ENCODE measurements at places on chromosomes 16 and 17.

DNA sequence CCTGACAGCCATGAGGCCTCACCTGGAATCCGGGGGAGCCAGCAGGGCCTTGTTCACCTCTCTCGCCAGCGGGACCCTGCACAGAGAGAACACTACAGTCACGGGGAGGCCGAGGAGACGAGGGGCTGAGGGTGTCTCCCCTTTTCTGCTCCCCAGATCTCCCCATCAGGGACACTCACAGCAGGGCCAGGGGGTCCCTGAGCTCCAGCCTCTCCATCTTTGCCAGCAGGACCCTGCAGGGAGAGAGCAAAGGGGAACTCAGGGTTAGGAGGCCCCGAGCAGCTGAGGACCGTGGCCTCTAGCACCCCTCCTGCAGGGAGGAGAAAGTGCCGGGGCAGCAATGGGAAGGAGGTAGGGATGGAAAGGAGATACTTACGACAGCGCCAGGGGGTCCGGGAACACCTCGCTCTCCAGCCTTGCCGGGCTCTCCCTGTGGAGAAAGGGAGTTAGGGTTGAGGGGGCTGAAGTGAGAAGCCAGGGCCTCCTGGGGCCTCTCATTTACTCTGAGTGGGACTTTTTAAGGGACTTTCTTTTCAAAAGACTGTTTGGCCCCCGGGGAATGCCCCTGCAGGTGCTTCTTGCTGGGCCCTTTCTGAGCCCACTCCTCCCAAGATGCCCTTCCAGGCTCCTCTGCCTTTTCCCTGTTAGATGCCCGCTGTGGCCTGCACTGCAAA, 8.7 kb downstream of the COL1A1 start:
- no peak for DNase-seq

GRCh38 chr17:39404542-39405378, 3.3 kb upstream of the FBXL20 start:
- DNase-seq = no peak

- DNase-seq = no peak
Measured at GRCh38 chr16:75093598-75094540, 22.7 kb downstream of the LDHD start.

- no peak for DNase-seq
Measured at GRCh38 chr16:1204933-1205332, 20.1 kb downstream of the TPSG1 start.

DNA sequence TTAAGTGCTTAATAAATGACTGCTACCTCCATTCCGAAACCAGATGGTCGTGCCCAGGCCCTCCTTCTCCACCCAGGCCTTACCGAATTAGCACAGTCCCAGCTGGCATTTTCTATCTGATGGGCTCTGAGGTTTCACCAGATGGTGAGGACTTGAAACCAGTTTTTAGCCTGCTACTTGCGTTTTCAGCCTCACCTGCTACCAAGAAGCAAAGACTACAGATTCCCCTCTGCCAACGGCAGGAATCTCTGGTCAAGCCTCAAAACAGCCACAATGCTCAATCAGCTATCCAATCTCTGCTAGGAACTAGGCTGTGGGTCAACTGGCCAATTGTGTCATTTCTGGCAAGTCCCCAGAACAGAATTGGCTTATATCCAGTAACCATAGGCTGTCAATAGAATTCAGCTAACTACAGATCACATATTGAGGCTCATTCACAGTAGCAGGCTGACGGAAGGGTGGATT, 11.7 kb downstream of the PECAM1 start:
- no peak for DNase-seq

GRCh38 chr17:80599546-80600305, 55.1 kb downstream of the RPTOR start:
- DNase-seq = no peak

DNA sequence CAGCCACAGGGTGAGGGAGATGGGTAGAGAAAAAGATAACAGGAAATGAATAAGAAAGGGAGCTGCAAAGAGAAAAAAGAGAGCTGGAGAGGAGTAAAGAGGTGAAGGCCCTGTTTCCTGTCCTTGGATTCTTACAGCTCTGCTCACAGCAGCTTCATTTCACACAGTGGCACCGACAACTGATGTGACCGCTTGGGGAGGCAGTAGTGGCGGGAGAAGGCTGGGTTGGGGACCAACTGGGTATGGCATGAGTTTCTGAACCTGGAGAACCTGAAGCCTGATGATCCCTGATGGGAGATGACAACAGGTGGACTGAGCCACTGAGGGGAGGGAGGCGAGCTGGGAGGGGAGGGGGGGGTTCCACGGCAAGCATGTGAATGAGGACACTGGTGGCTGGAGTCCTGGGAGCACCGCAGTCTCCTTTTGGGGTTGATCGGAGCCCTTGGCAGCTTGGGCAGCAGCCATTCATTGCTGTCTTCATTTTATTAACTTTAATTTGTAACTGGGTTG, 34.3 kb upstream of the TOB1 start:
- no peak for DNase-seq

DNA sequence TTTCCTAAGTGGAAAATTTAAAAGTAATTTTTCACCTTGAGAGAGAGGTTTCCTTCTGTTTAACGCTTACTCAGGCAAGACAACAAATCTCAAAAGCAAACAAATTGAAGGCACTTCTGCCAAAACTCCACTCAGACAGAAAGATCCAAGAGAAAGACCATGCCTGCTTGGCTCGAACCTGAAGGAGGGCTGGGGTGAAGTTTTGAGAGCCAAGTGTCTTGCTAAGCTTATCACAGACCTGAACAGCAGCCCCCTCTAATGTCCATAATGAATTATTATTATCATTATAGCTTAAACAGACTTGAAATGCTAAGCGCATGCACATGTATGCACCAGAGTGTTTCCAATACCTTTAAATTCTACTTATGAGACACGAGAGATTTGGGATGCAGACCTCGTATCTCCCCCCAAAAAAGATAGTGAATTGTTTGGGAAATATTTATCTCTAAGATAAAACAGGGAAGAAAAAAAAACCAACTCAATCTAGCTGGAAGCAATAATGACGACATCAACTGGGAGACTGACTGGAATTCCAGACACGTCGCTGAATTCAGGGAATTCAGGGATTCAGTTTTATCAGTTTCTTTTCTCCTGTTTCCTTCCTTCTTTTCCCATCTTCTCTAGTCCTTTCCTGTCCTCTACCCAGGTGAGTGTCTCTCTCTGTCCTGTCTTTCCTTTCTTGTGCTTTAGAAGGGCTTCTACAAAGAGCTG, 473.2 kb downstream of the RBFOX1 start:
- DNase-seq = no peak

DNA sequence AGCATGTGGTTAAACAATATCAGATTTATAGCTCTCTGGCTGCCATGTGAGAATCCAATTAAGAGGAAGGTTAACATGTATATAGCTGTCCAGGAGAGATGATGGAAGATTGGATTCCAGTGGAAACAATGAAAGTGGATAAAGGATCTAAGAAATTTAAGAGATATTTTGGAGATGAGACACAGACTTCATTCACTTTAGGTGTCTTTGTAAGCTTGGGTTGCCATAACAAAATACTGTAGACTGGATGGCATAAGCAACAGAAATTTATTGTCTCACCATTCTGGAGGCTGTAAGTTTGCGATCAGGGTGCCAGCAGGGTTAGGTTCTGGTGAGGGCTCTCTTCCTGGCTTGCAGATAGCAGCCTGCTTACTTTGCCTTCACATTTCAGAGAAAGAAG, 155.9 kb upstream of the MYOCD start:
- DNase-seq = no peak

DNA sequence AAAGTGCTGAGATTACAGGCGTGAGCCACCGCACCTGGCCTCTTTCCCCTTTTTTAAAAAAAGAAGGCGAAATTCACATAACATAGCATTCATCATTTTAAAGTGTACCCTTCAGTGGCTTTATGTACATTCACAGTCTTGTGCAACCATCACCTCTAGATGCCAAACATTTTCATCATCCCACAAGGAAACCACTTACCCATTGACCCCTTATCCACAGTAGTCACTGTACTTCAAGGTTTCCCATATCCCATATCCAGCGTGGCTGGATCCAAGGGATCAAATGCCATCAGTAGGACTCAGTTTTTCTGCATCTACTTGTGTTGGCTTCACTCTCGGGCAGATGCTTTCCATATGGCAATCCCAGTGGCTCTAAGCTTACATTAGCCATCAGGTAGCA, 50.3 kb downstream of the BMERB1 start:
- DNase-seq = no peak

DNA sequence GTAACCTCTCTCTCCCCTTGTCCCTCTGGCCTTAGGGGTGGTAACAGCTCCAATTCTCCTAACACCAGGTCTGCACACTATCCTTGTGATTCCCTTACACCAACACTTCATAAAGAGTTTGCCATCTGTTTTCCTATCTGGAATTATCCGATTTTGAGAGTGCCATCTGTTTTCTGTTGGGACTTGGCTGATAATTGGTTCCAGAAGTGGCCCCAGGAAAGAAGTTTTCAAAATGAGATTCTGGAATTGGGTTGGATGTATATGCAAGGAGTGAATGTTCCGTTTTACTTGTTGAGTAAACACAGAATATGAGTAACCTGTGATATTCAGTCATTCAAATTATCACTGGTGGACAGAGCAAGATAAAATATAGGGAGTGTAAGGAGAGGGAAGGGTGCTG, 134.1 kb upstream of the HS3ST3A1 start:
- DNase-seq = no peak

DNA sequence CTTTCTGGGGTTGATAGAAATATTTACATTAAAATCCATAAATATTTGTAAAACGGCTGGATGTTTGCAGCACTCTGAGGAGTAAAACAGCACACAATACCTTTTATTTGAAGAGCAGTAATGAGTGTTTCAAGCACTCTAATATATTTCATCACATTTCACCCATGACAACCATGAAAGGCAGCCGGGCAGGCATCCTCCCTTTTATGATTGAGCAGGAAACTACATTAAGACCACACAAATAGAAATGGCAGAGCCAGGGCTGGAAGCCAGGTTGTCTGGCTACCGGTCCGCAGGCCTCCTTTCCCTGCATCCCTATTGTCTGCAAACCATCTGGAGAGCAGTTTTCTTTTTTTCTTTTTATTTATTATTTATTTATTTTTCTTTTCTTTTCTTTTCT, 23.1 kb upstream of the GPRC5C start:
- DNase-seq = no peak

GRCh38 chr17:73643852-73644144, 447 bp downstream of the SDK2 start:
- DNase-seq = no peak

- DNase-seq = no peak
Measured at GRCh38 chr17:20174588-20175265, 165.6 kb downstream of the SPECC1 start.

DNA sequence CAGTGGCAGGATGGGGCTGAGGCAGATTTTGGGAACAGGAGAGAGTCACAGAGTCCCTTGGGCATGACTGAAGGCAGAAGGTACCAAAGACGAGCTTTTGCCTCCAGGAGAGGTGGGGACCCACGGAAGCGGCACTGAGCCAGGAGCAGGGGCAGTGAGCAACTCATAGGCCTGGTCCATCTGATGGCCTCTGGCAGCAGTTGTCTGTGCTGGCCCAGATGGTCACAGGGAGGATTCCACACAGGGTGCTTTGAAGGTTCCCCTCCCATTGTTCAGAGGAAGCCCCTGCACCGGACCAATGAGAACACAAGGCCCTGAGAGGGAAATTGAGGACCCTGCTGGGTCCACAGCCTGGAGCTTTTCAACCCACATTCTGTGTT, 360.3 kb upstream of the TNRC6C start:
- DNase-seq = no peak

- DNase-seq = no peak
Measured at GRCh38 chr16:87490096-87490798, 2.6 kb downstream of the ZCCHC14 start.

DNA sequence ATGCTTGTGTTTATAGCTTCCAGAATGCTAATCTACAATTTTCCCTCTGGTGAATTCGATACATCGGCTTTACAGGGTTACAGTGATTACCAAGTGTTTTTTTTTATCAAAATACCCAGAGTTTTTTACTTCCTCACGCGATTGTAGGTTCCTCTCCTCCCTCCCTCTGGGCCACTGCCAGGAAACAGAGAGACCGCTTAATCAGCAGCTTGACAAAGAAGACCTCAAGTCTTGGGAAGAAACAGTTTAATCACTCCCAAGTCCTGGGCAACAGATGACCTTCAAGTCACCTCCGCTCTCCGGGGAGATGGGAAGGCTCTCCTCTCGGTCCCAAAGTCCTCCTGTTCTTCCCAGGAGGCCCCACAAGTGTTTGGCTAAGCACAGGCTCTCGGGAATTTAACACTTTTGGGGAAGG, 23.5 kb downstream of the SMTNL2 start:
- no peak for DNase-seq

- no peak for DNase-seq
Measured at GRCh38 chr17:14845591-14846281, 419.4 kb downstream of the PMP22 start.

DNA sequence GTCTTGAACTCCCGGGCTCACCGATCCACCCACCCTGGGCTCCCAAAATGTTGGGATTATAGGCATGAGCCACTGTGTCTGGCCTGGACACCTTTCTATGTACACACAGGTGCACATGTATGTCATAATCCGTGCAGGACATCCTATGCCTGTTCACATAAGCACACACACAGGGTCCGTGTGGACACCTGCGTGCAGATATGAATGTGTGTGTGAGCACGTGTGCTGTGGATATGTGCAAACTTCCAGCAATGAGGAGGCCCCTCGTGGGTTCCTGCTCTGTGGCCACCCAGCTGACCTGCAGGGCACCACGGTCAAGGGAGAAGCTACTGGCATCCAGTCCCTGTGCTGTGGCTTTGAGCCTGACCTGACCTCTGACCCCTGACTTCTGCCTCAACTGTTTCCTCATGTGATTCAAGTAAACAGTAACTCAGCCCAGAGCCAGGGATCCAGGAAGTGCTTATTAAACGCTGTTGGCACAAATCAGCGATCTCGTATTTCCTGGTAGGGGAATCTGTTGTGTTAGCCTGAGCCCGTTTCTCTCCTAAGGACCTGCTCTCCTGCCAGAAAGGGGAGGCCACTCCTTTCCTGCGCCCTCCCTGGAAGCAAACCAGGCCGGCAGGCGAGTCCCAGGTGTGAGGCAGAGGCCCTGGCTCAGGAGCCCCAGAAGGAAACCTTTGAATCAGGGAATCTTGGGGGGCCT, 6.5 kb downstream of the CPNE7 start:
- DNase-seq = no peak

GRCh38 chr17:50102164-50102991, 7.2 kb downstream of the PDK2 start:
- no peak for DNase-seq

GRCh38 chr16:55179852-55180585, 144.0 kb upstream of the IRX6 start:
- DNase-seq = no peak

DNA sequence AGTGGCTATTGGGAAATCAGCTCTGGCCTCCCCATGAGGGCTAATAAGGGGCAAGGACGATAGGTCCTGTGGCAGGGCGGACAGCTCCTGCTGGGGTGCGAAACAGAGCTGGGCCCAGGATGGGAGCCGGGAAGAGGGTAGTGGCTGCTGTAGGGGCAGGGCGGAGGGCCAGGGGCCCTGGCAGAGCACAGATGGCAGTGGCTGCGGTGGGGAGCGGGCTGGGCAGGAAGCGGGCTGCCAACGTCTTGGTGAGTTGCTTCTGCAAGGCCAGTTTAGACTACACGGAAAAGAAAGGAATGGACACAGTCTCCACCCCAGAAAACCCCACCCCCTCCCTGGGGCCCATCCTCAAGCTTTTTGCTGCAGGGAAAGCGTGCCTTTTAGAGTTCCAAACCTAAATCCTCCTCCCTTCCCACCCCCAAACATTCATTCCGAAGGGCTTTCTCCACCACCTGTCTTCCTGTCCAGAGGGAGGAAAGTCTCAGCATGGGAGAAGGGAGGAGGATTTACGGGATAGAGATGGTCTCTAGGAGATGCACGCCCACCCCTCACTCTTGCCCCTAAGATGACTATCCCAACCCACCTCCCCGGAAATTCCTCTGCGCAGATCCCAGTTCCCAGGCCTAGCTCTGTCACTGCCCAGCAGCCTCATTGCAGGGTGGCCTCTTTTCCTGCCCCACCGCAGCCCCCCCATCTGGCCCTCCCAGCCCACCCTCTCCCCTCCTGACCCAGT, 7.1 kb downstream of the NKIRAS2 start:
- no peak for DNase-seq

Measured in activated CD8-positive, alpha-beta memory T cell treated with anti-CD3 and anti-CD28 coated beads for 4 hours (primary cell).